ENCODE measurements at places on chromosomes 5 and 9.

- DNase-seq: no peak
Measured at GRCh38 chr5:136636001-136636400, 270.7 kb upstream of the TRPC7 start.

GRCh38 chr5:167361795-167362194 lies 929.6 kb upstream of the WWC1 start:
- DNase-seq: no peak

GRCh38 chr5:22460189-22460588 lies 393.0 kb downstream of the CDH12 start:
- no peak for DNase-seq

GRCh38 chr9:7653262-7653661 lies 146.3 kb downstream of the DMAC1 start:
- DNase-seq: no peak

- no peak for DNase-seq
Measured at GRCh38 chr5:128649192-128649591, 111.1 kb upstream of the FBN2 start.

GRCh38 chr9:124792257-124793014 lies 15.5 kb downstream of the OLFML2A start:
- no peak for DNase-seq

GRCh38 chr5:14231156-14231555 lies 88.0 kb downstream of the TRIO start:
- no peak for DNase-seq

DNA sequence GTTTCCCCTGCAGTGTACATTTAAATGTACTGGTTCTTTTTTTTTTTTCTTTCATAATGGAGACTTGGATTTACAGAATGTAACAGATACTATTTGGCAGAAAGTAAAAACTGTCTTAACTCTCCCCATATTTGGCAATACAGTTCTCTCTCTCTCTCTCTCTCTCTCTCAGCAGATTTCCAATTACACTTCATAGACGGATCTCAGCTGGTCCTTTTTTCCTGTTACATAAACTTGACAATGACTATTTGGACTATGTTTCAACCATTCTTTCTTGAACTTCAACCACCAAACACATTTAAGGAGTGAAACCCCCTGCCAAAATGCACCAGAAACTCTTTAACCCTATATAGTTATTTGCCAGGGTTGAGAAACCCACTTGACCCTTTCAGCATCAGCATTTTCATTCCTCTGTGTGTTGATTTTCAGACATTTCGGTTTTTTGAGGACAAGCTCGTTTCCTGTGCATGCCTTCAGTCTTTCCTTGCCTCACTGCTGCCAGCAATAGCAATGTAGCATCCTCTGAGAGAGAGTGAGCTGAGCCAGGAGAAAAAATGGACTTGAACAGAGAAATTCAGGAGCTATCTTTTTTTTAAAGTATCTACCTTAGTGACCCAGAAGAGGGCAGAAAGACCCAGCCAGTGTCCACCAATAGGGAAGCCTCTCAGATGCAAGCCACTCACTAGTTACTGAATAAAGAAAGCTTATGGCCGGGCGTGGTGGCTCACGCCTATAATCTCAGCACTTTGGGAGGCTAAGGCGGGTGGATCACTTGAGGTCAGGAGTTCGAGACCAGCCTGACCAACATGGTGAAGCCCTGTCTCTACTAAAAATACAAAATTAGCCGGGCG lies 26.0 kb upstream of the GNA14 start:
- DNase-seq: no peak

DNA sequence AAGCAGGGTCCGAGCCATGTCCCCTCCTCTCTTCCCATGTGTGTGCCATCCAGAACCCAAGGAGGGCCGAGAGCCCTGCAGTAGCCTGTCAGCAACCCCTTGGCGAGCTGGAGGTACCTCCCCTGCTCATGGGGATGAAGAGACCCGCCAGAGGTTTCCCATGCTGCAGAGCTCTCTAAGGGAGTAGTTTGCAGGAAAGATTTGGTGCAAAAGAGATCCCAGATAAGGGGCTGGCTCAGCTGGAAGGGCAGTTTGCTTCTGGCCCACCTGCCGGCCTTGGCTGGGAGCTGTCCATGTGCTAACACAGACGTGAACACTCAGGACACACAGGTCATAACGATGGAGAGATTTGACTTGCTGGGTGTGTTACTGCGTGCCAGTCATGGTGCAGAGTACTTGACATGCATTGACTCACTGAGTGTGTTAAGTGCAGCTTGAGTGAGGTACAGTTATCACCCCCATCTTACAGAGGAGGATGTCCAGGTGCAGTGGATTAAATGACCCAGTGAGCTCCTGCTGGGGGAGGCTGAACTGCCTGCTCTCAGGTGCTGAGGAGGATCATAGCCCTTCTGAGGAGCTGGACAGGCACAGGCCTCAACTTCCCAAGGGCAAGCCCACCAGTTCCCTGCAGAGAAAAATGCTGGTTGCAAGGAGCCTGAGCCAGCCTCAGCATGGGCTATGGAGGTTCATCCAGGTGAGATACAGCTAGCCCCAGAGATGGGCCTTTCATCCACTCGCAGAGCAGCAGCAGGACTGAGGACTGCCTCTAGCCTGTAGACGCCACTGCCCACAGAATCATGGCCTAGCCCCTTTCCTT lies 6.3 kb upstream of the SLC25A48 start:
- no peak for DNase-seq

GRCh38 chr5:138875946-138876345 lies 811 bp upstream of the LRRTM2 start:
- DNase-seq: no peak

GRCh38 chr9:112555844-112556482 lies 69.3 kb downstream of the KIAA1958 start:
- DNase-seq: no peak

DNA sequence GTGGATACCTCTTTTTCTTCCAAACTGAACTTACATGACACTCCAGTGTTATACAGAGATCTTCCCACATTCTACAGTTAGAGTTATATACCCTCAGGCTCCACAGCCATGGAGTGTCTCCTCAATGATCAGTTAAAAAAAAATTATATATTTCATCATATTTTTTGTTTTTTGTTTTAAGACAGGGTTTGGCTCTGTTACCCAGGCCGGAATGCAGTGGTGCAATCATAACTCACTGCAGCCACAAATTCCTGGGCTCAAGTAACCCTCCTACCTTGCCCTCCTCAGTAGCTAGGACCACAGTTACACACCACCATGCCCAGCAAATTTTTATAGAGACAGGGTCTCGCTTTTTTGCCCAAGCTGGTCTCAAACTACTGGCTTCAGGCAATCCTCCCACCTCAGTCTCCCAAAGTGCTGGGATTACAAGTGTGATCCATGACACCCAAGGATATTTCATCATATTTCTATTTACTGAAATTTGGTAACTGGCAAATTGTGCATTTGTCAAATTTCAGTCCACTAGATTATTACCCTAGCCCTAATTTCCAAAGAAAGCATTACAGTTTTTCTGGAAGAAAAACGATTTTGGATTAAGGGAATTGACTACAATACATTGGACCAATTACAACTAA lies 18.1 kb upstream of the SCAI start:
- DNase-seq: no peak

DNA sequence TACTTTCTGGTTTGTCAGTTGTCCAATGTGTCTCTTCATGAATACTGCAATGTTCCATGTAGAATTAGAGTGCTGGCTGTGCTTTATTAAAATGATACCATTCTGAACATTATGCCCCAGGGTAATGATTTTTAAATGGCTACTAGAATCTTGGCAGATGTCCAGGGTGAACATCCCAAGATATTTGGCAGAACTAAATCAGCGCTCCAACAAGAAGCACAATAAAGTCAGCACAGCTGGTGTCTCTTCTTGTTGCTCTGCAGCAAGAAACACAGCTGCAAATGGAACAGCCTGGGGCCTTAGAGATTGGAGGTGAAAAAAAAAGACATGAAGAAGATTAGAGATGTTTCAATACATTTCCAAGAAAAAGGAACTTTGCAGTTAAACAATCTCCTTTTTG lies 248.3 kb downstream of the CDH18 start:
- DNase-seq: no peak

- no peak for DNase-seq
Measured at GRCh38 chr5:77028631-77029375, 1.4 kb upstream of the AGGF1 start.

DNA sequence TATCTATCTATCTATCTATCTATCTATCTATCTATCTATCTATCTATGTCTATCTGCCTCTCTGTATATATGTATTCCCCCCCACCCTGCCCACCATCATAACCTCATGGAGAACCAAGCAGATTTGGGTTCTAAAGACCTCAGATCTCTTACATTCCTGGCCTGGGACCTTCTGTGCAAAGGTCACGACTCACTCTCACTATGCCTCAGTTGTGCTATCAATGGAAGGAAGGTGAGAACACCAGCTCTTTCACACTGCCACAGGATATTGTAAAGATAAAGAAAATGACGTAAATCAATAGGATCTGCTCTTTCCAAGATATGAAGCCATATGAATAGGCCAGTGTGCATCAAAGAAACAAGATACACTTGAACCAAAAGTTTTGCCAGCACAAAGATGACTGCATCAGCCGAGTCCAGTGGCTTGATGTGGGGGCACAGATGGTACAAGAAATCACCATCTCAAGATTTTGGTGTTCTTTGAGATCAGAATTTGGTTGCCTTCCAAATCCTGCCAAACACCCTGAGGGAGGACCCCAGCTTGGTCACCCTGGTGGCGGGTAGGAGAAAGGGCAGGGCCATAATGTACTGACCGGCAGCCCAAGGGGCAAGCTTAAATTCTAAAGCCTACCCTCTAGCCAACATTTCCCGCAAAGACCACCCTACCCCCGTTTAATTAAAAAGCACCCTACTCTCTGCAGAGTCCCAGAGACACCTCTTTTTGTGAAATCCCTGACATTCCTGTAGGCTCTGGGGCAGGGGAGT lies 8.4 kb upstream of the FGF1 start:
- no peak for DNase-seq

DNA sequence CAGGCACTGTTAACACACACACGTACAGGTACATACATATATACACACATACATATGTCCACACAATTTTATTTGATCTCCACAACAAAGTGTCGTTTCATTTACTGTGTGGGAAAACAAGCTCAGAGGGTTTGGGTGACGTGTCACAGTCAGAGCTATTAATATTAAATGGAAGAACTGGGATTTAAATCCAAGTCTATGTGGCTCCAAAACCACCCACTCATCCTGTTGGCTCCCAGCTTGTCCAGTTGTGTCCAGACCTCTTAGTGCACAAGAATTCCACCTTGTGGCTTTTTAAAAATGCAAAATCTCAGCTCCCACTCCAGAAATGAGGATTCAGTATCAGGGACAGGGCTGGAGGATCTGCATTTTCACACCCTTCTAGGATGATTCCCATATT lies 52.3 kb upstream of the PTPDC1 start:
- no peak for DNase-seq

DNA sequence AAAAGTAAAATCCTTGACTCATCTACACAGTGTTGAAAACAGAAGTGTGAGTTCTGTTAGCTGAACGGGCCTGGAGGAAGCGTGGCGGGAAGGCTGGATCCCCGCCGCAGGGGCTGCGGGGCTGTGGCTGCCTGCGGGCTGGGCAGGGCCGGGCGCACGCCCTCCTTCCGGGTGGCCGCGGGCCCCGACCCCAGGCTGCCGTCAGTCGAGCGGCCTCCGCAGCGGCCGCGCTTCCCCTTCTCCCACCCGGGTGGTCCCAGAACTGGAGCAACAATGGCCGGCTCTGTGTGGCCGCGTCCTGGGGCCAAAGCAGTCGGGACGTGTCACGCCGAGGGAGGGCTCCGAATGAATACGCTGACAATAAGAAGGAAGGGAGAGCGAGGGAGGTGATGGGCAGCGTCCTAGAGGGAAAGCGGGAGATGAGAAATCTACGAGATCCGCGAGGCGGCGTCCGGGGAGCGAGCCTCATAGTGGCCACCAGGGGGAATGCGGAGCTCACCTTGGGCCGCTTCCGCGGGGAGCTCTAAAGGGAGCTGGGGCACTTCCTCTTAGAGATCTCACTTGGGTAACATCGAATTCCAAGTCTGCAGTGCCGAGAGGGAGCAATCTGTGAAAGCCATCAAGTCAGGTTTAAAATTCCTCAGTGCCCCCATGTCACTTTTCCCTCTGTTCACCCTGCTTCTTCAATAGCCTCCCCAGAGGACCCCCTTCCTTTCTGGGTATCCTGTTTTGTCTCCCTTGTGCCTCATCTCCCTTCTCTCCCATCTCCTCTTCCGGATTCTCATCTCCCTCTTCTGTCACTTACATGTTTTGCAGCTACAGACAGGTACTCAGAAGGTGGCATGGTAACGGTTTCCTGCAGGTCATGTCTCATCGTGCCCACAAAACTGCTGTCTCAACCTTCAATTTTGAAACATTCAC lies 83.9 kb downstream of the SLC1A3 start:
- DNase-seq: peak; percentile 41

- peak; percentile 85 for DNase-seq
Measured at GRCh38 chr5:77030097-77031071, at the start of gene AGGF1. TSS of gene AGGF1 (plus strand) at chr5:77030404. CDS start at chr5:77030767, 363 bp downstream.

DNA sequence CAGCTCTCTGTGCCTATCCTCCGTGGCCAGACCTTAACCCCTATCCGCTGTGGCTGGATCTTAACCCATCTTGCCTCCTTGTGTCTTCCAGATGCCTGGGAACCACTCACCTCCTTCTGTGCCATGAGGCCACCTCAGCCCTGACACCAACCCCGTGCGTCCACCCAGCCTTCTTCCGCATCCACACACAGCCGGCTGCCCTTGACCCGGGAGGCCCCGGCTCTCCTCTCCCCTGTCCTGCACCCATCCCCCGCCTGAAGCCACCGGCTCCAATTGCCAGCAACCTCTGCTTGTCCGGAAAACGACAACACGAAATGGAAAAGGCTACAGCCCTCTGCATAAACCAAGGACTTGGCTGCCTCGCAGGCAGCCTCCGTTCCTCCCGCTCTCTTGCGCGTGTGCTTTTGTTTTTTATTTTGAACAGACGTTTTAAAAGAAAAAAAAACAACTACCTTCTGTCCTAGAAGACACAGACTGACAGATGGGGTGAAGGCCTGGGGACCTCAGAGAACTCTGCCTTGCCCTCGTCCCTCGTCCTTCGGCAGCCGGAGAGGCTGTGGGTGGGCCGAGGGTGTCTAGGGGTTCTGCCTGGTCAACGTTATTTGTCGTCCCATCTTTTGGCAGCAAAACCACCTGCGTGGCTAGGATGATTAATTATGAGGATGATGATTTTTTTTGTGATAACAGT lies 32.5 kb upstream of the HMCN2 start:
- DNase-seq: no peak

DNA sequence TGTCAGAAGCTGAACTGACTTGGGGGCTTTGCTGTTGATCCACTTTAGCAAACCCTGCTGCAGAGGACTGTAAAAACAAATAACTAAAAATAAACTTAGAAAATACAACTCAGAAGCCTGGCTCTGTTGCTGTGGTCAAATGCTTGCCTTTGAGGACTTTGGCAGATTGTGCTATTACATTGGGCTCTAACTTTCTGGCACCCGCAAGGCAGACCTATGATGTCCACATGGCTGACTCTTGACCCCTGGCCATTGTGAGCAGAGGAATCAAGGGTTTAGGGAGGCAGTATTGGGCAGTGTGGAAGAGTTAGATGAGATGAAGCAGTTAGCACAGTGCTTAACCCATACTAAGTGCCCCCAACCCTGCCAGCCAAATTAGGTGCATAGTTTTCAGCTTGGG lies 34.0 kb downstream of the OTULIN start:
- DNase-seq: no peak
